Activated CD8-positive, alpha-beta memory T cell treated with anti-CD3 and anti-CD28 coated beads, Interleukin-2, amount 10 ng/mL, durations not matched to agents 7 days and 5 days (primary cell): ENCODE measurements at places on chromosomes 16 and 17. TPM values are rescaled to one million over a fixed set of nuclear protein-coding genes. Genes with fewer than 3 reads are reported as not detected.

The CCDC47 gene
- 55.7 TPM for total RNA-seq

The LYRM9 gene
- 5.1 TPM for total RNA-seq

The GRN gene
- total RNA-seq, result 69.2 TPM

GRCh38 chr16:10871157-10871991 lies 5.6 kb upstream of the CIITA start:
- peak; percentile 94 for DNase-seq

GRCh38 chr17:45129426-45129939 lies 2.8 kb downstream of the PLCD3 start:
- DNase-seq, result no peak

DNA sequence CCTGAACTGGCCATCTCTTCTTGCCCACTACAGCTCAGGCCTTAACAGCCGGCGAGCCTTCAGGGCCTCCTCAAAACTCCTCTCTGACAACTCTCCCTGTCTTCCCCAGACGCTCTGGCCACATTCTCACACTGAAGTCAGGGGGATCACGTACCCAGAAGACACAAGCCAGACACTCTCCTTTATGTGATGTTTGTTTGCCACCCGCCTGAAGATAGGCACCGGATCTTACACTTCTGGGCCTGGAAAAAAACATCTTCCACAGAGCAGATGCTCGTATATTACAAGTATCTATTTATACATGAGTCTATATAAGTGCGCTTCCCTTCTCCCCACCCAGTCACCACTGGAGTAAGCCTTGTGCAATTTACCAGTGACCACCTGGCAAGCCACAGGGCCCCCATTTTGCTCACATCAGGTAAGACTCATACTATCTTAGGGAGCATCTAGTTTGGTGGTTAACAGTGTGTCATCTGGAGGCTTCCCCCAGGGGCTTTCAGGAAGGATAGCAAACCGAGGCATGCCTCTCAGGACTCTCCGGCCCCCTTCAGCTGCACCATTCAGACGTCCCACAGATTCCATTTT lies 349.4 kb downstream of the SOX9 start:
- no peak for DNase-seq
